NCI-H2029 treated with DMSO at 0.1 percent for 48 hours (cell line): ENCODE measurements at places on chromosomes 2 and 18.
A peak's percentile ranks its signal among the peaks of the same experiment; 100 is the strongest.

GRCh38 chr2:173432049-173432754 is 77.5 kb downstream of the CDCA7 start:
- no peak for DNase-seq

GRCh38 chr2:50143822-50144575 is 887.9 kb downstream of the NRXN1 start:
- peak; percentile 85 for DNase-seq

DNA sequence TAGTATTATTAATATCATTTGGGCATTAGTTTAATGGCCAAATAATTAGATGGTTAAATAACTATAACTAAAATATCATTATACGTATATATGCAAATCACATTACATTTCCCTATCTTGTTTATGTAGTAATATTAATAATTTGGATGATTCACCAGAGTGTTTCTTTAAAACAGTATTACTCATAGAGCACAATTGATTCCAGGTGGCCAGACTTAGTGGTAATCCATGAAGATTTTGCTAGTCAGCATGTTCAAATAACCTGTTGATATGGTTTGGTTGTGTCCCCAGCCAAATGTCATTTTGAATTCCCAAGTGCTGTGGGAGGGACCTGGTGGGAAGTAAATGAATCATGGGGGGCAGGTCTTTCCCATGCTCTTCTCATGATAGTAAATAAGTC is 782.3 kb downstream of the LRP1B start:
- no peak for DNase-seq

DNA sequence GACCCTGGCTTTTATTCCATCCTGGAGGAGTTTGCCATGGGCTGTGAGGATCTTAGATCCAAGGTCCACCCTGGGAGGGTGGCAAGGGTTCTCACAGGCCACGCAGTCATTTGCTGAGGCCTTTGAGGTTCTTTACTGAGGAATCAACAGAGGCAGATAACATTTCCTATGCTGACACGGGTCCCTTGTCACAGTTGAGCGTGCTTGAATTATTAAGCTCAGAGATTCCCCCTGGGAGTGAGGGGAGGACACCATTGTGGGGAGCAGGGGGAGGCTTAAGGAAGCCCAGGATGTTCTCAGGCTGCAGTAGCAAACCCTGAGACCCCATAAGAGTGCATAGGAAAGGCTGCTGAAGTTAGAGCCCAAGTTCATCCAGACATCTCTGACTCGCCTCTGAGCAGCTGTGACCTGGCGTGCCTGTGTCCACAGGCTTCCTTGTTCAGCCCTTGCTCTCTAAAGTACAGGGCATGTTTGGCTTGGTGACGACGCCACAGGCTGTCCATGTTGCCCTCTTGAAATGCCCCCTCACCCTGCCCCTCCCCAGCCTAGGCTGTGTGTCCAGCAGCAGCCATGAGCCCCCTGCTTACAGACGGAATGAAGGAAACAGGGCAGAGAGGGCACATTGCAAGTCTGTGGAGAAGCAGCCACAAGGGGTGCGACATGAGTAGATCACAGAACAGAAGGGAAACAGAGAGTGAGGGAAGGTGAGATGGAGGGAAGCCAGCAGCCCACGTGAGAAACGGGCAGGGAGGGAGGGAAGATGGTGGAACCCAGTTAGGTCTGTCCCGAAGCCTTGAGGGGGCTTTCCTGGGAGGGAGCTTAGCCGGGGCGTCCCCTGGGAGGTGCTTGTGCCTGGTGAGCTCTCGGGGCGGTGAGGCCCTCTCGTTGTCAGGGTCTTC is 34.0 kb downstream of the NAPG start:
- no peak for DNase-seq

- DNase-seq = no peak
Measured at GRCh38 chr2:145029873-145030272, 510.0 kb upstream of the ZEB2 start.

- no peak for DNase-seq
Measured at GRCh38 chr18:75464356-75464755, 36.9 kb upstream of the SMIM21 start.

DNA sequence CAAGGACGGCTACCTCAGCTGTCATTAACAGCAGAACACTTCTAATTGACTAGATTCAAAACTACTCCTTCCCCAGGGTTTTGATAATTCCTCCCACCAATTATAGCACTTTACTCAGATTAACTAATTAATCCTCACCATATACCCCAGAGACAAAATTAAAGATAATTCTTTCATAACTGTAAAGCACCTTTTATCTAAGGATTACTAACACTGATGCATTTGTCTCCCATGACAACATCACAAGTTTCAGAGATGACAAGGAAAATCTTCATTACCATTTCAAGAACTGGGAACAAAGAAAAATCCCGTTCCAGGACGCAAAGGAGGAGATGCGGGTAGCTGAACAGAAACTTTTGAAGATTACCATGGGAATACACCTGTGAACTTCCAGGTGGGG is 129.4 kb upstream of the ITGA6 start:
- no peak for DNase-seq

GRCh38 chr2:58032016-58032763 is 14.4 kb upstream of the VRK2 start:
- no peak for DNase-seq

- no peak for DNase-seq
Measured at GRCh38 chr18:11676867-11677266, 12.2 kb upstream of the GNAL start.

- no peak for DNase-seq
Measured at GRCh38 chr2:217743966-217744761, 258.6 kb downstream of the TNS1 start.

- no peak for DNase-seq
Measured at GRCh38 chr18:31931163-31931885, 11.6 kb downstream of the TRAPPC8 start.

DNA sequence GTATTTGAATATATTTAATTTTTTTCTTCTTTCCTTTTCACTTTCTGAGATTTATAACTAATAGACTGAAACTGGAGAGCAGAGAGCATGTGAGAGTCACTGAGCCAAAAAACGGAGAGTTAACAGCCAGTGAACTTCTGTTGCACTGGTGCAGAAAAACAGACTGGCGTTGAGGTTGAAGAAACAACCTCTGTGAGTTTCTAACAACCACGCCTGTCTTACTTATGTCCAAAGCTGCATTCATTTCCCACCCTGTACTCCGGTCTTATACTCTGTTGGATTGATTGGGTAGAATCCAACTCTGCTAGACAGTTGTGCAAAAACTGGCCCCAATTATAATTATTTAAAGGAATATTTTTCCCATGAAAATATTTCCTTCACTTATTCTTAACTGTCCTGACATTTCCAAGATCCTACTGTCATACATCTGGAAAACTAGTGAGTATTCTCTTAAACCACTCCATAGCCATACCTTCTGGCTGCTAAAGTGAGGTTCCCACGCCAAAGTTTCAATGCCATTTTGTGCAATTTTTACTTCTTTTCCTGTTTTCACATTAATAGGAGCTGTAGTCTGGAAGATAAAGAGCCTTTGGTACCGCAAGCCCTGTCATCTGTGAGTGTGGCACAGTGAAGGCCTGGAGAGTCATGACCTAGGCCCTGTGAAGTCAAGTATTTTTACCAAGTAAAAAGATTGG is 9.4 kb downstream of the CYP1B1 start:
- no peak for DNase-seq

- DNase-seq = no peak
Measured at GRCh38 chr18:44691148-44691925, 10.6 kb downstream of the SETBP1 start.

GRCh38 chr18:55982992-55983391 is 395.0 kb upstream of the TCF4 start:
- DNase-seq = no peak

DNA sequence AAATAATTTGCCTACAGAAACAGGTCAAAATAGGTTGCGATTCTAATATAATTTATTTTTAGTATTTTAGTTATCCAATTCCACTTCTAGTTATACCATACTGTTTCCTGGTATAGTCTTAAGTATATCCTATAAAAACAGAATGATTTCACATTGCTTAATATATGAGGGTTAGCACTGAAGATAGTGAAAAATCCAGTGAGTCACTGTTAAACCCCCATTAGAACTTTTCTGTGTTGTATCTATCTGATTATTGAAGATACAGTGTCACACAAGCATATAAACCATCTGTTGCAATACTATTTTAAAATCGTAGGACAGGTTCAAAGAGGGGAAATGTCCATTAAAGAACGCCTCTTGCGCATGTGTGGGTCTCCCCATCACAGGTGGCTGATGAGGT is 110.0 kb downstream of the FEZ2 start:
- DNase-seq = no peak
